ENCODE measurements at places on chromosomes 12 and 14.

DNA sequence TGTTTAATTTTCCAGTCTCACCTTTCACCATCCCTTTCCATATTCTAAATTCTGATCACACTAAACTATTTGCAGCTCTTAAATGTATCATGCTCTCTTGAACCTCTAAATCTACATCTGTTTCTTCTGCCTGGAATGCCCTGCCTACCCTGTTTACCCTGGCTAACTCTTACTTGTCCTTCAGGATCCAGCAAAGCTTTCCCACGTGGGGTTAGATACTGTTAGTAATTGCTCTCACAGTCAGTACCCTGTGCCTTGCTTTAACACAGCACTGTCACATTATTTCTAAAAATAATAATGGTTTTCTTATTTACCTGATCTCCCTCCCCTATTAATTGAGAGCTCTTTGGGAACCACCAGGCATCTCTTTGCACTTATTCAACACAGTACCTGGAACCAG is 333.0 kb downstream of the CEP128 start:
- DNase-seq, result no peak

- peak; percentile 14 for DNase-seq
Observed at GRCh38 chr14:105503935-105504692, 13.1 kb downstream of the TEDC1 start.

GRCh38 chr12:6947615-6948014 is 3.5 kb upstream of the PTPN6 start:
- no peak for DNase-seq

DNA sequence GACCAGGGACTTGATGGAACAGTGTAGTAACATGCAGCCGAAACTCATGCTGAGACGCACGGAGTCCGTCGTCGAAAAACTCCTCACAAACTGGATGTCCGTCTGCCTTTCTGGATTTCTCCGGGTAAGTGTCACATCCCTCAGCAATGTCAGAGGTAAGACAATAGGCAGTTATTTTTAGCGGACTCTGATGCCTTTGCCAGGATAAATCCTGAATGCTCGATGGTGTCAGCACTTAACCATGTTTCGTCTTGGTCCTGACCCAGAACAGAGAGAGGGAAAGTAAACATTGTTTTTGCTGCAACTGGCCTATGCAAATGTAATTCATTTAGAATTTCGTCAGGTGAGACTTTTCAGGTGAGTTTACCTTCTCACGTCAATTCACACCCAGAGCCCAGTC is 112.3 kb downstream of the PLXNC1 start:
- no peak for DNase-seq

GRCh38 chr12:92828565-92828964 is 100.5 kb downstream of the EEA1 start:
- DNase-seq, result no peak

DNA sequence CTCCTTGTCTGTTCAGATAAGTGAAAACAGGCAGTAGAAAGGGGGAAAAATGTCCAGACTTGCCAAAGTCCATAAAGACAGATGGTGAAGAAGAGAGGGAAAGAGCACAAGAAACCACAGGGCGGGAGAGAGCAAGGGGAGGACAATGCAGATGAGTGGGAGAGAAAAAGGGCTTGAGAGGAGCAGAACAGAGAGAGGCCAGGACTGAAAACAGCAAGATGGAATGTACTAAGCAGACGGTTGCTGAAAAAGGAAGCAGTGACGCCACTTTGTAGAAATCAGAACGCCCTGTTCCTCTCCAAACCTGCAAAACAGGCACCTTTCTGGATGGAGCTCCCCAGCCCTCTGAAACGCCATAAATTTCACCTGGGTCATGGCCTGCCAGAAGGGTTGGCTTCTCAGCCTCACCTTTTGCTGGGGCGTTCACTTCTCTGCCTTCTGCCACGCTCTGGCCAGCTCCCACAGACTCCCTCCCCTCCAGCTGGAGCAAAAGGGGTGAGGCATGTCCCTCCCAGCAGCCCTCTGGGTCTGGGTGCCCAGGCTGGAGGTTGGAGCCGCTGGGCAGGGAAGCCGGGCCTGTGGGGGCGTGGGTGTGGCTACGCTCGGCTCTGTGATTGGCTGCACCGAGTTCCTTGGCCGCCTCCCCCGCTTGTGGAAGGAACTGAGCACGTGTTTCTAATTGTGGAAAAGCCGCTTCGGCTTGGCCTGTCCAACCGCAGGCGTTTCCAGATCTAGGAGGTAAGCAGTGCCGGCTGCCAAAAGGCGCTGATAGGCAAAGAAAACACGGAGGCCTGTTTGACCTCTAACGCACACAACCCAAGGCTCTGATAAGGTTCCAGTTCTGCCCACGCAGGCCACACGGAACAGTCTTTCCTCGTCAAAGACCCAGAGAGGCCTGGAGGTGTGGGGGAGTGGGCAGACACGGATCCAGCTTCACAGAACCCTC is 29.3 kb downstream of the SLC7A8 start:
- DNase-seq, result no peak

GRCh38 chr12:3571323-3571722 is 80.3 kb downstream of the PRMT8 start:
- DNase-seq, result no peak

GRCh38 chr14:99946652-99947489 is 118.4 kb upstream of the EVL start:
- peak; percentile 50 for DNase-seq

DNA sequence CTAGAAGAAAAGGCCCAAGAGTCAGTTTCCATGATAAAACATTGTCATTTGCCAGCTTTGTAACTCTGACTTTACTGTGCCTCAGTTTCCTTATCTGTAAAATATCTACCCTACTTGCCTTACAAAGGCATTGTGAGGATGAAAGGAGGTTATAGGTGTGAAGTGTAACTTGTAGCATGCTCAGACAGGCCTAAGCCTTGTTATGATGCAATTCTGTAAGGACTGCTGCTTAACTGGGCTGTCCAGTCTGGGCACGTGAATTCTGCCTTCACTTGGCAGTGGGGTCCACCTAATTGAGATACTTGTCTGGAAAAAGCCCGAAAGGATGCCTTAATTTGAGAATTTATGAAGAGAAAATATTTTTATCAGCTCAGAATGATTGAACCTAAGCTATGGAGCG is 114.5 kb upstream of the DYRK2 start:
- no peak for DNase-seq

- DNase-seq, result no peak
Observed at GRCh38 chr12:108573317-108573716, 10.9 kb downstream of the ISCU start.

GRCh38 chr14:58785701-58786100 is 147.9 kb downstream of the DACT1 start:
- no peak for DNase-seq

- no peak for DNase-seq
Observed at GRCh38 chr14:104724981-104725771, 1.1 kb downstream of the ADSS1 start.

DNA sequence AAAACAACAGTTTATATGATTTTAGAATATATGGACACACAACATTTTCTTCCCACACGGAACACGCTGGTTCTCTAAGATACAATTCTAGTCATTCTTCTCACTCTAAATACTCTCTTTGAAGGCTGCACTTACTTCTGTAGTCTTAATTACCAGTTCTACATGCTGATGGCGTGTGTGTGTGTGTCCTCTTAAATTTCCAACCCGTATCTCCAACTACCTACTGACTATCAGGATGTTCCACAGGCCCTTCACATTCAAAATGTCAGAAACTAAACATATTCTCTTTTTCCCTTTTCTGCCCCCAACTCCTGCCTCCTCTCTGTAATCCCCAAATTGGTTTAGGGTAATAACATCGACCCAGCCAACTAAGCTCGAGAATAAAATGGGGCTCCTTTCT is 75.2 kb downstream of the DUSP16 start:
- no peak for DNase-seq

- DNase-seq, result no peak
Observed at GRCh38 chr14:101600891-101601605, 39.8 kb downstream of the DIO3 start.

- DNase-seq, result no peak
Observed at GRCh38 chr12:51976376-51977160, 25.1 kb downstream of the ACVR1B start.

- no peak for DNase-seq
Observed at GRCh38 chr14:88866305-88866704, 41.9 kb downstream of the TTC8 start.

All from CD4-positive, alpha-beta T cell treated with Interferon alpha-2 for 1 hour (primary cell).